ENCODE measurements at places on chromosomes 2 and 18. TPM values are rescaled to one million over a fixed set of nuclear protein-coding genes. Genes with fewer than 3 reads are reported as not detected.

GRCh38 chr2:3313781-3314375 is 63.7 kb downstream of the EIPR1 start:
- no peaks in the 10 kb centered on the region for H3K4me1 ChIP-seq
- no peak for DNase-seq
- no peaks in the 10 kb centered on the region for H3K36me3 ChIP-seq

DNA sequence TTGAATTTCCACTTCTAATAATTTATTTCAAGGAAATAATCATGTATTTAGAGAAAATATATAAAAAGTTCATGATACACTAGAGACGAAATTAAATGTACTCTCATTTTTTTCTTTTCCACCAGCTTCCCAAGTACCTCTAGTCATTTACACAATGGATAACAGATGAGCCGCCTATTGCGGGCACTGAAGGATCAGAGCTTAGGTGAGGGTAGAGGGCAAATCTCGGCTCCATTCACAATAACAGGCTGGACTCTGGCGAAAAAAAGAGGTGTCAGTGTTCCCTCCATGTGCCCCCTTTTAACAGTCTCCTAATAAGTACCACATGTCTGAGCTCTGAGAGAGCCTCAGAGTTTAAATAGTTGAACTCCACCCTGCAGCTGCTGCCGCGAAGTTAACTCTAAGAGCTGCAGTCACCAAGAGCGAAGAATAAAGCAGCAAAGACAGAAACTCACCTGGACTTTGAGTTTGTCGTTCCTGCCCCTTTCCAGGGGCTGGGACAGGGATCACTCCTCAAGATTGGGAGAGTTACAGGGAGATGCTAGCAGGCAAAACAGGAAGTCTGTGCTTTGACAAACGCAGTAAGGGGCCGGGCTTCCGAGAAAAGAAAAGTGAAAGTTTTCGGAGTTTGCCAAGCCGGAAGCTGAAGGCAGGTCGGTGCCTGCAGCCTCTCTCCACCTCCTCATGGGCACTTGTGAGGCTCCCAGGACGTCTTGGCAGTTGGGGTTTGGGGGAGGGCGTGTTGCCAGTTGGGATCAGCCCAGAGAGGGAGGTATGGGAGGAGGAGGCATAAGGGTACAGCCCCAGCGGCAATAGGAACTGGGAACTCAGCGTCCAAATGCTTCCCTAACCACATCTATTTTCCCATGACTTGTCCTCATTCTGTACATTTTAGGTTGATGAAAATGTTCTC is at the start of gene SP110:
Gene SP110, minus strand, starts transcription at position 566 of the 913 bp plus-strand sequence. CDS start 3,057 bp downstream, outside the sequence.
- DNase-seq = no peak
- H3K36me3 ChIP-seq = peaks cover 18% of the 10 kb centered on the region
- H3K27ac ChIP-seq = peak within 1 kb of the TSS; percentile 86
- no peaks in the 10 kb centered on the region for H3K27me3 ChIP-seq
- H3K4me3 ChIP-seq = peak within 1 kb of the TSS; percentile 74

Gene PID1
- 83.2 TPM for total RNA-seq

- no peak for DNase-seq
- H3K4me3 ChIP-seq = no peak overlapping the region
These were observed 253.3 kb upstream of the REV1 start for GRCh38 chr2:99743146-99743545.

Gene TUBB8B
- 1.7 TPM for total RNA-seq

- no peak overlapping the region for H3K4me3 ChIP-seq
- no peak for DNase-seq
- H3K27me3 ChIP-seq = no peaks in the 10 kb centered on the region
- no peak overlapping the region for H3K27ac ChIP-seq
- H3K4me1 ChIP-seq = no peaks in the 10 kb centered on the region
- no peaks in the 10 kb centered on the region for H3K36me3 ChIP-seq
These were observed 52.7 kb upstream of the BOD1L2 start for GRCh38 chr18:57094175-57094574.

Gene CNDP1
- total RNA-seq = 9.8 TPM

DNA sequence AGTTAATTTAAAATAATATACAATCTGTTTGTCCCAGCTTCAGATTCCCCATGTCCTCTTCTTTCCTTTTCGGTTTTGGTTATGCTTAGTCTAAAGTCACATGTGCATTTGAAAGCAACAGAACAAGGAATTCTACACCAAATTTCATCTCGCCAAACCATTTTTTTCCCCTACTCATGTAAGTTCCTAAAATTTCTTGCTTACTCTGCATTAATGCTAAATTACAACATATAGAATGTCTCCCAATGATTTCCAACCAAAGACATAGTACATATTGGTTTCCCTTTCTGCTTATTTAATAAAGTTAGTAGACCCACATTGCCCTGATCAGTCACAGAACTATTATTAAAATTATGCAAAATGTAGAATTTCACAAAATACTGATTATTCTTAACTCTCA is 212.3 kb downstream of the ARHGAP15 start:
- no peaks in the 10 kb centered on the region for H3K27me3 ChIP-seq
- H3K4me1 ChIP-seq = no peaks in the 10 kb centered on the region
- no peaks in the 10 kb centered on the region for H3K36me3 ChIP-seq

- no peaks in the 10 kb centered on the region for H3K36me3 ChIP-seq
- H3K4me1 ChIP-seq = no peaks in the 10 kb centered on the region
- no peak overlapping the region for H3K27ac ChIP-seq
- H3K27me3 ChIP-seq = no peaks in the 10 kb centered on the region
These were observed 18.8 kb downstream of the CDH2 start for GRCh38 chr18:28158083-28158581.

- H3K4me3 ChIP-seq = no peak overlapping the region
- peaks cover 64% of the 10 kb centered on the region for H3K36me3 ChIP-seq
- DNase-seq = no peak
- H3K27me3 ChIP-seq = no peaks in the 10 kb centered on the region
- no peak overlapping the region for H3K27ac ChIP-seq
These were observed 17.4 kb downstream of the NAPG start for GRCh38 chr18:10543277-10543676.

GRCh38 chr2:71995067-71995665 is 152.5 kb downstream of the CYP26B1 start:
- no peak overlapping the region for H3K4me3 ChIP-seq
- no peaks in the 10 kb centered on the region for H3K36me3 ChIP-seq
- no peak overlapping the region for H3K27ac ChIP-seq
- H3K4me1 ChIP-seq = no peaks in the 10 kb centered on the region
- DNase-seq = no peak
- H3K27me3 ChIP-seq = no peaks in the 10 kb centered on the region

- H3K4me1 ChIP-seq = peaks cover 25% of the 10 kb centered on the region
- no peak for DNase-seq
- H3K4me3 ChIP-seq = peak overlapping the region; percentile 55
These were observed 83.3 kb upstream of the POMC start for GRCh38 chr2:25251422-25252273.

- no peak overlapping the region for H3K4me3 ChIP-seq
- no peaks in the 10 kb centered on the region for H3K36me3 ChIP-seq
- no peak overlapping the region for H3K27ac ChIP-seq
These were observed 4.2 kb downstream of the CNGA3 start for GRCh38 chr2:98350411-98350810.

Gene KRTCAP3
- total RNA-seq = 3.9 TPM

GRCh38 chr18:34028324-34028723 is 196.4 kb downstream of the NOL4 start:
- H3K36me3 ChIP-seq = no peaks in the 10 kb centered on the region
- no peak overlapping the region for H3K27ac ChIP-seq
- H3K4me1 ChIP-seq = no peaks in the 10 kb centered on the region
- no peak for DNase-seq
- no peak overlapping the region for H3K4me3 ChIP-seq
- no peaks in the 10 kb centered on the region for H3K27me3 ChIP-seq

DNA sequence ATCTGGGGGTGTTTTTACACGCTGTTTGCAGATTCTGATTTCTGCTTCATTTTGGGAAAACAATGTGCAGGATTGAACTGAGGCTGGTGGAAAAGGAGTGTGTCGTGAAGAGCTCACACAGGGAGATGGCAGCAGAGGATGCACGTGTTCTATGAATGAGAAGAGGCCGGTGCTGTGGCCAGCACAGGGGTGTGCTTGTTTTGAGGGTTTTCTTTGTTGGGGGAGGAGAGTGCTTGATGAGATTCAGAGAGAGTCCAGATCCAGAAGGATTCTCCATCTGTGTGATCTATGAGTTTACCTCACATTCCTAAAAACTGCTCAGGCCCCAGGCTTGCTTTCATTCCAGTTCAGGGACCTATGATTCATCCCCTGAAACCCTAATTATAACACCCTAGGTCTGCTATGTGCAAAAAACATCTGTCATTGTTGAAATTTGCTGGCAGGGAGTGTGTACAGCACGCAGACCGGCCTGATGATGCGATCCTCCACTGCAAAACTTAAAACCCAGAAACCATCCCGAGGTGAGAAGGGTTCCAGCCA is 12.1 kb downstream of the TGFA start:
- H3K27me3 ChIP-seq = no peaks in the 10 kb centered on the region
- H3K27ac ChIP-seq = no peak overlapping the region
- no peak overlapping the region for H3K4me3 ChIP-seq

DNA sequence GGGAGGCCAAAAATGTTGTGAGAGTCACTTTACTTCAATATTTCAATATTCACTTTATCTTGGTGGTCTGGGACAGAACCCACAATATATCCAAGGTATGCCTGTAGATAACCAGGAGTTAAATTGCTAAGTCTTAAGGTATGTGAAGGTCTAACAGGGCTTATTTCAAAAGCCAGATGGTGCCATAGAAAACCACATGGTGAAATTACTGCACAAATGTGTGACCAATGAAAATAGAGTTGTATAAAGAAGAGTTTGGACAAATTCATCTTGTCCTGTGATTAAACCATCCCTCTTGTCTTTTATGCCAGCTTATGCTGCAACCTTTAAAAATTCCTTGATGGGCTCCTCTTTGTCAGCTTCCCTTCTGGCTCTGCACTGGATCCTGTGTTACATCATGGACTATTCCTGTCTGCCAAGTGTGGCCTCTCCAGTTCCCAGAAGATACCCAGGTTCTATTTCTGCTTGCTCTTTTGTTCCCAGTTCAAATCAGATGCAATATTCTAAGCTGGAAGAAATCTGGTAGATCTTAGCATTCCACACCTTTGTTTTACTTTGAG is 46.8 kb downstream of the ANTXR1 start:
- no peak overlapping the region for H3K4me3 ChIP-seq
- H3K4me1 ChIP-seq = peaks cover 7% of the 10 kb centered on the region
- DNase-seq = no peak
- H3K36me3 ChIP-seq = no peaks in the 10 kb centered on the region
- no peaks in the 10 kb centered on the region for H3K27me3 ChIP-seq

DNA sequence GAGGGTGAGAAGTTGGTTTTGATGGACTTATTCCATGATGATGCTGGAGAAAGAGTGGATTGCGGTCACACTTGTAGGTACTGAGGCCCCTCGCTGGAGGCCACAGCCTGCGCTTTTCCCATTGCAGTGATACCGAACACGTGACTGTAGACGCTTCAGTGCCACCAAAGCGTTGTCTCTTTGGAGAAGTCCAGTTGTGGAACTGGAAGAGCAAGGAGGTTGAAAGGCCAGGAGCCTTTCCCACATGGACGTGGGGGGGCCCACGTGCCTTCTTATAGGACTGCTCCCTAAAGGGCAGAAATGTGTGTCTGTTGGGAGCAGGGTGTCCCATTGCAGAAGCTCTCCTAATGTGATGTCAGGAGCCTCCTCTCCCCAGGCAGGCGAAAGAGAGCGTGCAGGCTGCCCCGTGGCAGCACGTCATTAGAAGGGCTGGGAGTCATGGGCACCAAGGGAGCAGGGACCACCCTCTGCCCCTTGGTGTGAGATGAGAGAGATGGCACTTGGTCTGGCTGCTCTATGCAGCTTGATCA is 31.5 kb downstream of the LPIN1 start:
- H3K27me3 ChIP-seq = no peaks in the 10 kb centered on the region
- no peak for DNase-seq
- H3K27ac ChIP-seq = no peak overlapping the region
- H3K4me1 ChIP-seq = peaks cover 8% of the 10 kb centered on the region
- peaks cover 42% of the 10 kb centered on the region for H3K36me3 ChIP-seq

- no peaks in the 10 kb centered on the region for H3K36me3 ChIP-seq
- H3K27me3 ChIP-seq = no peaks in the 10 kb centered on the region
- peaks cover 9% of the 10 kb centered on the region for H3K4me1 ChIP-seq
- no peak overlapping the region for H3K27ac ChIP-seq
These were observed 63.0 kb upstream of the MSH2 start for GRCh38 chr2:47339745-47340541.

GRCh38 chr2:43745457-43745856 is 28.4 kb upstream of the DYNC2LI1 start:
- DNase-seq = no peak
- no peak overlapping the region for H3K27ac ChIP-seq
- no peaks in the 10 kb centered on the region for H3K36me3 ChIP-seq

GRCh38 chr2:173311844-173312606 is 42.6 kb upstream of the CDCA7 start:
- no peaks in the 10 kb centered on the region for H3K27me3 ChIP-seq
- no peak for DNase-seq
- H3K27ac ChIP-seq = no peak overlapping the region
- no peak overlapping the region for H3K4me3 ChIP-seq

GRCh38 chr2:47239119-47239969 is 84.2 kb upstream of the STPG4 start:
- H3K27ac ChIP-seq = no peak overlapping the region
- no peak overlapping the region for H3K4me3 ChIP-seq
- no peaks in the 10 kb centered on the region for H3K36me3 ChIP-seq

Gene WDR75
- 30.7 TPM for total RNA-seq

- DNase-seq = no peak
- H3K4me3 ChIP-seq = peak overlapping the region; percentile 65
- H3K27me3 ChIP-seq = no peaks in the 10 kb centered on the region
- peak overlapping the region; percentile 95 for H3K27ac ChIP-seq
- no peaks in the 10 kb centered on the region for H3K36me3 ChIP-seq
These were observed 722 bp downstream of the ACSL3 start for GRCh38 chr2:222861411-222862105.

DNA sequence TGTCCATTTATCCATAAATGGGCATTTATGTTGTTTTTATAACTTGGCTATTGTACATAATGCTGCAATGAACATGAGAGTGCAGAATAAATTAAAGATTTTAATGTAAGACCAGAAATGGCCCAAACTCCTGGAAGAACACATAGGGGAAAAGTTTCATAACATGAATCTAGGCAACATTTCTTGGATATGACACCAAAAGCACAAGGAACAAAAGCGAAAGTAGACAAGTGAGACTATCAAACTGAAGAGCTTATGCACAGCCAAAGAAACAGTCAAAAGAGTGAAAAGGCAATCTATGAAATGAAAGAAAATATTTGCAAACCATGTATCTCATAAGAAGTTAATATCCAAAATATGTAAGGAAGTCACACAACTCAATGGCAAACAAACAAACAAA is 5.8 kb downstream of the IL36A start:
- no peak overlapping the region for H3K27ac ChIP-seq
- no peak for DNase-seq
- no peaks in the 10 kb centered on the region for H3K27me3 ChIP-seq
- no peak overlapping the region for H3K4me3 ChIP-seq

Gene MFSD2B
- total RNA-seq = not detected

GRCh38 chr2:144230033-144230432 is 289.9 kb downstream of the ZEB2 start:
- no peak overlapping the region for H3K27ac ChIP-seq
- H3K36me3 ChIP-seq = no peaks in the 10 kb centered on the region
- no peak overlapping the region for H3K4me3 ChIP-seq
- no peak for DNase-seq
- H3K4me1 ChIP-seq = peaks cover 26% of the 10 kb centered on the region
